ENCODE measurements at places on chromosomes 11 and 22.

GRCh38 chr11:19315511-19315910, 74.8 kb upstream of the E2F8 start:
- no peak for DNase-seq

- DNase-seq: no peak
Measured at GRCh38 chr22:32364210-32364609, 6.5 kb downstream of the RFPL3 start.

DNA sequence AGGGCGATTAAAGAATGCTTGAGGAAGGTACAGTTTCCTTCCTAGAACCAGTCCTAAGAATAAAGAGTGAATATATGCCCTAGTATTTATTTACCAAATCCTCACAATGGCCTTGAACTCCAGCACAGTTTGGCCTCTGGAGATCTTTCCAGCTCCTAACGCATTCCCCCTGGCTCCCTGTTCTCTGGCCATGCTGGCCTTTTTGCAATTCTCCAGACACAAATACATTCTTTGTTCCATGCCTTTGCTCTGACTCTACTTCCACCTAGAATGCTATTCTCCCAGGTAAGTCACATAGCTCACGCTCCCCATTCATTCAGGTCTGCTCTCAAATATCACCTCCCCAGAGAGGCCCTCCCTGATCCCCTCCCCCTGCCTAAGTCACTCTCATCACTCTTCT, 3.7 kb upstream of the DGKZ start:
- DNase-seq: no peak

DNA sequence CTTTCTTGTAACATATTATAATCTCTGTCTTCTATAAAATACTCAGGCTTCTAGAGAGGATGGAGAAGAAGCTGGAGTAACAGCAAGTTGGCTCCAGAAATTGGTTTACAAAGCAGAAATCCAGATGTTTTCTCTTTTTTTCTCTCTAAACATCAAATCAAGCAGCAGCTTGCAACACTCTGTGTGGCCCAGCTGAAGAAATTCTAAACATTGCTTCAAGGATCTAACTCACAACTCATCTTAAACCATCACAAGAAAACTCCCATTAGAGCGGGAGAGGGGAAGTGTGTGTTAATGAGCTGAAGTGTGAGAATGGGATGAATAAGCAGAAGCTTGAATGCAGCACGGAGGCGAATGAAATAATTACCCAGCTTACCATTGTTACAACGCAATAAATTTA, 146.5 kb downstream of the OPCML start:
- DNase-seq: no peak

GRCh38 chr11:116811194-116811593, 11.9 kb downstream of the APOA4 start:
- DNase-seq: no peak

- no peak for DNase-seq
Measured at GRCh38 chr11:10699072-10699471, 5.5 kb upstream of the IRAG1 start.

DNA sequence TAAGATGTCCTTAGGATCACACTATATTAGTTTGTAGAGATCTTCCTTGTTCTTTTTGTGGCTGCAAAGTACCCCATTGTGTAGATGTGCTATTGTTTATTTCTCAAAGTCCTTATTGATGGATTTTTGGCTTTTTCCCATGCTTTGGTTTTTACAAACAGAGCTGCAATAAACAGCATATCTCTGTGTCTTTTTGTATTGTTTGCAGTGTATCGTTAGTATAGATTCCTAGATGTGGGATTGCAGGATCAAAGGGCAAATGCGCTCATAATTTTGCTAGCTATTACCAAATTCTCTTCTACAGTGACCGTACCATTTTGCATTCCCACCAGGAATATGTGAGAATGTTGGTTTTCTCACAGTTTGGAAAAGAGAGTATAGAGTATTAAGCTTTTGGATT, 27.5 kb upstream of the FTH1 start:
- no peak for DNase-seq

- no peak for DNase-seq
Measured at GRCh38 chr11:130165601-130166456, 6.2 kb downstream of the ST14 start.

DNA sequence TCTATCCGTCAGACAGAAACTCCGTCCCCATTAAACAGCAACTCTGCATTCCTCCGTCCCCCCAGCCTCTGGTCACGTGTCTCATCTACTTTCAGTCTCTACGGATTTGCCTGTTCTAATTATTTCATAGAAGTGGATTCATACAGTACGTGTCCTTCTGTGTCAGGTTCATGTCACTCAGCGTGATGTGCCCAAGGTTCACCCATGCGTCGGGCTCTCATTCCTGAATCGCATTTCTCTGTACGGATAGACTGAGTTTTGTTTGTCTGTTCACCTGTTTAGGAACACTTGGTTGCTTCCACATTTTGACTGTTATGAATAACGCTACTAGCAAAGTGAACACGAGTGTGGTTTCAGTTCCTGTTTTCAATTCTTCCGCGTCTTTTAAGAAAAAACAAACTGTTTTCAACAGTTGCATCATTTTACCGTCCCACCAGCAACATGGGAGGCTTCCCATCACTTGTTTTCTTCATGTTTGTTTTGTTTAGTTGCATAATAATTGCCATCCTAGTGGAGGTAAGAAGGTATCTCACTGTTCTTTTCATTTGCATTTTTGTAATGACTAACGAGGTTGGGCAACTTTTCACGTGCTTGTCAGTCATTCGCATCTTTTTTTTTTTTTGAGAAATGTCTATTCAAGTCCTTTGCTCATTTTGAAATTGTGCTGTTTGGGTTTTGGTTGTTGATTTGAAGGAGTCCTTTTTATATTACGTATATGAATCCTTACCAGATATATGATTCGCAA, 8.9 kb upstream of the NLRP6 start:
- DNase-seq: peak; percentile 57

DNA sequence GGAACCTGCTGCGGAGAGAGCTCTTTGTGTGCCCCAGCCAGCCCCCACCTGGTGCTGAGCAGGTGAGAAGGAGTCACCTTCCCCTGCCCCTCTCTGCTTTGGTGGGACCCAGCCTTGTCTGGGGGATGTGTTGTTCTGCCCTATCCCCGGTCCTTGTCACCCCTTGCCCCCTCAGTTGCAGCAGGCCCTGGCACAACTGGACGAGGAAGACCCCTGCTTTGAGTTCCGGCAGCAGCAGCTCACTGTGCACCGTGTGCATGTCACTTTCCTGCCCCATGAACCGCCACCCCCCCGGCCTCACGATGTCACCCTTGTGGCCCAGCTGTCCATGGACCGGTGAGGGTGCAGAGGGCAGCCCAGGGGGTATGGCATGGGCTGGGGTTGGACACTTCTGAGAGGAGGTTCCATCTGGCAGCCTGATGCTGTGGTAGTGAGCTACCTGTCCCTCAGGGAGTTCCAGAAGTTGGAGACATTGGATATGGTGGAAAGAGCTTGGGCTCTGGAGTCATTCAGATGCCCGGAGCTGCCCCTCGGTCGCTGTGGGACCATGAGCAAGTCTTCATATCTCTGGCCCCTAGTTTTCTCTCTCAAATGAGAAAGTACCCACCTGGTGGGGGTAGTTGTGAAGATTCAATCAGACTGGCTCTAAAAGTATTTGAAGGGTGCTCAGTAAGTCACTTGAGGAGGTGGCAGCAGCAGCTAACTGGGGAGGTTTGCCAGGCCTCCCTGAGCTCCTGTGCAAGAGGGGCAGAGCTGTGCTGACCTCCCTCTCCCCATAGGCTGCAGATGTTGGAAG, 4.3 kb downstream of the LARGE2 start:
- DNase-seq: no peak

DNA sequence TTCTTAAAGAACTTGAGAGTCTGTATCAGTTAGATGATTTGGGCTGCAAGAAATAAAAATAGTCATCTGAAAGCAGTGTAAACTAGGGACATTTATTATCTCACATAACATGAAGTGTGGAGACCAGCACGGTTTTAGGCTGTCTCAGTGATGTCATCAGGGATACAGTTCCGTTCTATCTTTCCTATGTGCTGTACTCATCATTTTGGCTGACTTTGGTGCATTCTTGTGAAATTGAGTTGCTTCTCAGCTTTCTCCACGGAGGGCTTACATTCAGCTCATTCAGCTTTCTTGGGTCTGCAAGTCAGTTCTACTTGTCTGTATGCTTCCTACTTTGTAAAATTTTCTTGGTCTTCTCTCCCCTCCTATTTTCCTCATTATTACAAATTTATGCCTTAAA, 51.8 kb upstream of the LIN7C start:
- DNase-seq: no peak

DNA sequence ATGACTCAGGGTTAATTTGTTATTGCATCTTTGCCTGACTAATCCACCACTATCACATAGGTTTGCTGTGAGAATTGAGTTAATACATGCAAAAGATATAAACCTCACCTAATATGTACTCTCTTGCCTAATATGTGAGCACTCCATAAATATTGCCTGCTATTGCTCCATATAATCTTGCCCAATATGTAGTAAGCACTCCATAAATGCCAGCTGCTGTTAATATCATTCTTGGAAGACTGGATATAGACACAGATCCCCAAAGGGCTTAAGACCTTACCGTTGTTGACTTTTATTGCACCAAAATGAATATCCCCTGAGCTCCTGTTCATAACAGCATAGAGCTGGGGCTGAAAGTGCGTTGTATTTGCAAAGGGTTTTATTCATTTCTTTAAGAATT, 27.0 kb upstream of the LRRC55 start:
- DNase-seq: no peak

DNA sequence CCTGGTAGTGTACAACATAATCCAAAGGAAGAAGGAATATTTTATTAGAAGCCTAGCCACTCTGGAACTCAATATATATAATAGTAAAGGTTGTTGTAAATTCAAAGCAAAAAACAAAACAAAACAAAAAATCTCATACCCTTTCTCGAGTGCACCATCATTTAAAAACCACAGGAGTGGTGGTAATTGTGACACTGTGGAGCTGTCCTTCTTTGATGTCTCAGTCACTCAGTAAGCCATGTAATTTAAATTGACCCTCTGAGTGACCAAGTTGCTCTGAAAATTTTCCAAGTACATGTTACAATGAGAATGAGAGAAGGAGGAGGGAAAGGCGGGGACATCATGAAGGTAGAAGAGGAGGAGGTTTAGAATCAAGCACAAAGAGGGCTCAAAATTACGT, 6.6 kb downstream of the PRSS23 start:
- no peak for DNase-seq

GRCh38 chr22:28728621-28729313, 12.9 kb downstream of the CHEK2 start:
- no peak for DNase-seq

GRCh38 chr22:44389926-44390612, 77.3 kb upstream of the SHISAL1 start:
- no peak for DNase-seq

GRCh38 chr11:18802381-18803257, 11.0 kb upstream of the PTPN5 start:
- peak; percentile 52 for DNase-seq

DNA sequence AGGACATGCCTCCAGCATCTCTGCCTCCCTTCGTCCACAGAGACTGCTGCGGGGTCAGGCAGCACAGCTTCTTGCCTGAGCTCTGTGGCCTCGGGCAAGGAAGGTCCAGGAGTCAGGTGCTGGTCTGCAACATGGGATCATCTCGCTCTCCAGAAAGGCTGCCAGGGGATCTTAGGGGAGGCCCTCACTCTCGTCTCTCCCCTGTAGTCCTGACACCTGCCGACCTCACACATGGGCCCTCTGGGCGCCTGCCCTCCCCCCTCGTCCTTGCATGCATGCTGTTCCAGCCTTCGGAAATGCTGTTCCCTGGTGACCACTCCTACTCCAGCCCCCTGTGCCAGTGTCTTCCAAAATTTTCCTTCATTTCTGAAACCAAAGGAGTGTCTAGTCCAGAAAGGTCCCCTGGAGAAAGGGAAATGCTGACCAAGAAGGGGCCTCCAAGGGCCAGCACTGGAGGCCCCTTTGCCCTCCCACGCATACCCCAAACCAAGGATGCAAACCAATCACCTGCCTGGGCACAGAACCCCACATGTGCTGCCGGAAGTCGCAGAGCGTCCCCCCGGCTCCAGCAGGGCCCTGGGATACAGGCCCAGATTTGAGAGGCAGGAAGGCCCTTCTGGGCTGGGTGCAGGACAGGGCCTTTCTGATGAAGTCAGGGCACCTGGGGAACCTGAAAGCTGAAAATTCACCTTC, 41.0 kb downstream of the IGF2 start:
- no peak for DNase-seq

- no peak for DNase-seq
Measured at GRCh38 chr11:119116235-119116594, 5.2 kb upstream of the HINFP start.

DNA sequence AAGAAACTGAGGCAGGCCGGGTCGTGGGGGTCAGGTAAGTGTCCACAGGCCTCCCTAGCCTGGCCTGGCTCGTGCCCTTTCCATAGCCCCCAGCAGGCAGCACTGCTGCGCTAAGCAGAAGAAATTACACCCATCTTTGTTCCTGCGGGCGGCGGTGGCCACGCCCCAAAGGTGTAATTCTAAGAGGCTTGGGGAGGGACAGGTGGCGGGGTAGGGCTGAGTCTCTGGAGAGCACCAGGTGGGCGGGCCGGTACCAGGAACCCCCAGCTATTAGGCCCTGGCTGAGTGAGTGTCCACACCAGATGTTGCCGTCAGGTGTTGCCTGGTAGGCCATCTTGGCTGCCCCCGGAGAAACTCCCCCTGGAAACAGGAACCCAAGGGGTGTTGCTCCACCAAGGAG, 12.3 kb upstream of the ARAP1 start:
- no peak for DNase-seq

DNA sequence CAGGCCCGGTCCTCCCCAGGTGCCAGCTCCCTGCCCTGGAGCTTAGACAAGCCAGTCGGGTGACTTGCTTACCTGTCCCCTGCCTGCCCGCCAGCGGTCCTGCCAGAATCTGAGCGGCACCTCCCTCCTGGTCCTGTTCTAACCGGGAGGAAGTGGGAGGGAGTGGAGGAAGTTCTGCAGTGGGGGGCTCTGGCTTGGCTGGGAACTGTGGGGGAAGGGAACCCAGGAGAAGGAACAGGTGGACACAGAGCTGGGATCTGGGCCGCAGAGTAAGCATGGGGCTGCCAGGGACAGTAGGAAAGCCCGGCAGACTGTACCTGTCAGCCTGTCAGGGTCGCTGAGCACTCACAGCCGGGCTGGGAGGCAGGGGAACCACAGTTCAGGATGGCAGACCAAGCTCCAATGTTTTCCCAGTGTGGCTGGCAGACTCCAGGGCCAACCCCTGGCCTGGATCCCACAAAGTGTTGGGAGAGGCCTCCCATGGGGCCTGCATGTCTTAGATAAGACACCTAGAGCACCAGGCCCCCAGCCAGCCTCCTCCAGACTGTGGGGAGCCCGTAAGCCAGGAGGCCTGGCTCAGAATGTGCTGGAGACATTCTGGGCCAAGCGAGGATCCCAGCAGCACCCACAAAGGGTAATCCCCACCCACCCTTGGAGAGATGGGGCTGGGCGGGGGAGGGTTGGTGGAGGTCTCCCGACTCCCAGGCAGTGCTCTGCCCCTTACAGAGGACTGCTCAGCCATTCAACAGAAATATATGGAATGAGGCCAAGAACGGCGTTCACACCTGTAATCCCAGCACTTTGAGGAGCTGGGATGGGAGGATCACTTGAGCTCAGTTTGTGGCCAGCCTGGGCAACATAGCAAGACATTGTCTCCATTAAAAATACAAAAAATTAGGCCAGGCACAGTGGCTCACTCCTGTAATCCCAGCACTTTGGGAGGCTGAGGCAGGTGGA, 2.3 kb downstream of the CYB5R3 start:
- no peak for DNase-seq
